Thoracic aorta endothelial cell (primary cell): ENCODE measurements at places on chromosomes 3 and 15. TPM values are rescaled to one million over a fixed set of nuclear protein-coding genes. Genes with fewer than 3 reads are reported as not detected.

The KBTBD13 gene
- total RNA-seq, result not detected in 2 replicates

The SPCS1 gene
- 90.3 and 99.0 TPM in 2 replicates for total RNA-seq

The CHRNA5 gene
- 15.2 and 19.1 TPM in 2 replicates for total RNA-seq

The PLCL2 gene
- total RNA-seq, result 13.3 and 13.8 TPM in 2 replicates
